ENCODE measurements at places on chromosomes 2 and 18. TPM values are rescaled to one million over a fixed set of nuclear protein-coding genes. Genes with fewer than 3 reads are reported as not detected.

SKOR2 gene
- not detected for total RNA-seq

DLGAP1 gene
- total RNA-seq = 7.5 TPM

DAPL1 gene
- not detected for total RNA-seq

CD28 gene
- 6.1 TPM for total RNA-seq

SERPINB2 gene
- total RNA-seq = not detected

PAX8 gene
- 0.26 TPM for total RNA-seq

C2orf80 gene
- total RNA-seq = 0.37 TPM

EPC2 gene
- total RNA-seq = 80.9 TPM

ZC3H8 gene
- total RNA-seq = 26.3 TPM

PKDCC gene
- 172 TPM for total RNA-seq

EVX2 gene
- 1.9 TPM for total RNA-seq

SH3BP4 gene
- total RNA-seq = 11.7 TPM

SPDYA gene
- 7.1 TPM for total RNA-seq

DUSP2 gene
- total RNA-seq = 18.5 TPM

ALKAL2 gene
- 6.7 TPM for total RNA-seq

MAIP1 gene
- total RNA-seq = 14.4 TPM

RIT2 gene
- 0.48 TPM for total RNA-seq

LYPD6B gene
- 15.2 TPM for total RNA-seq

CXCR2 gene
- 0.48 TPM for total RNA-seq

NEURL3 gene
- not detected for total RNA-seq

GATA6 gene
- total RNA-seq = 42.0 TPM

REG3A gene
- total RNA-seq = not detected

FLACC1 gene
- total RNA-seq = 1.3 TPM

IRS1 gene
- 28.5 TPM for total RNA-seq

OXER1 gene
- total RNA-seq = 1.5 TPM

RTP5 gene
- not detected for total RNA-seq

LGALSL gene
- 20.6 TPM for total RNA-seq

SPC25 gene
- 11.5 TPM for total RNA-seq

KYNU gene
- total RNA-seq = 9.8 TPM

CCDC85A gene
- 7.1 TPM for total RNA-seq

IMP4 gene
- total RNA-seq = 22.3 TPM

UGT1A4 gene
- total RNA-seq = 1.1 TPM

CYP27C1 gene
- 7.8 TPM for total RNA-seq

SP140 gene
- total RNA-seq = 1.8 TPM

MYO3B gene
- total RNA-seq = 2.8 TPM

IL1R2 gene
- 0.37 TPM for total RNA-seq

NEB gene
- total RNA-seq = 79.5 TPM

CPLX4 gene
- total RNA-seq = not detected

OTX1 gene
- total RNA-seq = not detected

STARD6 gene
- 0.53 TPM for total RNA-seq

RAD51AP2 gene
- total RNA-seq = 0.26 TPM

BOLL gene
- total RNA-seq = 0.11 TPM

ZNF142 gene
- 8.5 TPM for total RNA-seq

PLEKHB2 gene
- 40.4 TPM for total RNA-seq

GALNT13 gene
- total RNA-seq = 19.5 TPM
